Astrocyte of the spinal cord (primary cell): ENCODE measurements at places on chromosomes 12 and 14.

DNA sequence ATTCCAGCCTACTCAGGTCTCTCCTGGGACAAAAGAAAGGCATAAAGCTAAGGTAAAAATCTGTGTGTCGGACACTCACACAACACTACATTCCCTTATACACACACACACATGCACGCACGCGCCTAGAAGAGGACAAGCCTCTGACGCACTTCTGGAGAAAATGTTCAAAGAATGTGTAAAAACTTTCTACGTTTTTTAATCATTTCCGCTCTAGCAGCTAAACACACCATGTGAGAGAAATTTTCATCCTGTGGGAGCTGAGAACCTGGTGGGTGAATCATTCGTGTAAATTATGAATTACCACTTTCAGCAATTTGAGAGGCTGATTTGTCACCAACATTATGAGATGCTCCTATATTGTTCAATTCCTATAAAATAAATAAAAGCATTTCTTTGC, 494.5 kb downstream of the TMEM132D start:
- no peak for DNase-seq

DNA sequence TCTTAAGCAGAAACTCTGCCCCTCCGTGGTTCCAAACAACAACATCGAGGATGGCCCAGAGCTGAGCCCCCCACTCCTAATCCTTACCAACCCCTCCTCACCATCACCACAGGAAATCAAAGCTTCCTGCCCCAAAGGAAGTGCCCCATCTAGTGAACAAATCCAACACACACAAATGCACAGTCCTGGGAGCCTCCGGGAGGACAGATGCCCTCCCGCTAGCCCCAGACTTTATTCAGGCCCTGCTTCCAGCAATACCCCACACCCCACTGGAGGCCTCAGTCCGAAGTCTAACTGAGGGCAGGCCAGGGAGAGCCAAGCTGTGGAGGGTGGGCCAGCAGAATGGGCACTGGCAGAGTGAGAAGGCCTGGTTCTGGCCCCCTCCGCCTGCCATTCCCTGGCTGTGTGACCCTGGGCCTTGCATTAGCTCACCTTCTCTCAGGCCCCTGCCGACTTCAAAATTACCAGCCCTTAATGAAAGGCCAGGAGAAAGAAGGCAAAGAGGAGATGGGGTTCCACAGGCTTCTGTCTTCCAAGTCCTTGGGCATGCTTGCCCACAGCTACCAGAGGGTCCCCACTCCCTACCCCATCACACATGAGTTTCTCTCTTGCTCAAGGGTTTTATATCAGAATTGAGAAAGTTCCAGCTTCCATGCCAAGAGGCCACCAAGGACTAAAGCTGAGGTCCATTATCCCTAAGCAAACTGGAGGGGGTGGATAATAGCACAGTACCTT, 2.3 kb downstream of the HDAC7 start:
- DNase-seq, result no peak

DNA sequence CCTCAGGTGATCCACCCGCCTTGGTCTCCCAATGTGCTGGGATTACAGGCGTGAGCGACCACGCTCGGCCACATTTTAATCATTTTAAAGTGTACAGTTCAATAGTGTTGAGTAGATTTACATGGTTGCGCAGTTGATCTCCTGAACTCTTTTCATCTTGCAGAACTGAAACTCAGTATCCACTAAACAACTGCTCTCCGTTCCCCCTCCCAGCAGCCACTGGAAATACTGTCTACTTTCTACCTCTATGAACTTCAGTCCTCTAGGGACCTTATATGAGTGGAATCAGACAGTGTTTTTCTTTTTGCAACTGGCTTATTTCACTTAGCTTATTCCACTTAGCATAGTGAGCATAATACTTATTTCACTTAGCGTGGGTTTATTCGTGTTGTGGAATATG, 53.7 kb downstream of the KCTD10 start:
- no peak for DNase-seq

- peak; percentile 14 for DNase-seq
Measured at GRCh38 chr14:29868000-29868399, 59.6 kb downstream of the PRKD1 start.

- DNase-seq, result no peak
Measured at GRCh38 chr14:93266127-93266526, 59.1 kb downstream of the UBR7 start.

GRCh38 chr12:7346551-7347225, 42.8 kb downstream of the ACSM4 start:
- DNase-seq, result no peak

GRCh38 chr14:64682843-64683242, 21.4 kb upstream of the PLEKHG3 start:
- no peak for DNase-seq

DNA sequence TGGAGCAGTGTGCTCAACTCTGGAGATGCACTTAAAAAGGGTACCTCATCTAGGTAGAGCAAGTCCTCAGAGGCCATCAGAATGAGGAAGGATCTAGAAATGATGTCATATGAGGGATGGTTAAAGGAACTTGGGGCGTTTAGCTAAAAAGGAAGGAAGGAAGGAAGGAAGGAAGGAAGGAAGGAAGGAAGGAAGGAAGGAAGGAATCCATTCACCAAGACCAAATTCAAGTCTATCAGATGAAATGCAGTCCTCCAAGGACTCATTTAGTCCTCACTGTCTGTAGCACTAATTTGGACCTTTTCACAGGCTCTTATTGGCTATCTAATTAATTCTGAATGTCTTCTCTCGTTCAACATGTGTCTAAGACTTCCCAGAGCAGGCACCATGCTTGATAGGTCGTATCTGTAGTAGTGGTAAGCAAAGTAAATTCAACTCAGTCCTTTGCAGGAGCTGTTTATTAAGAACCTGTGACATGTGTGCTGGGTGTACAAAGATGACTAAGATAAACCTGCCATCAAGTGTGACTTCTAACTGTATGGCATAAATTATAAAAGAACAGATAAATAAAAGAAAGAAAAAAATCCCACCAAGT, 63.5 kb downstream of the LLPH start:
- DNase-seq, result no peak

- DNase-seq, result peak; percentile 32
Measured at GRCh38 chr14:91897106-91897701, 29.9 kb upstream of the TC2N start.

DNA sequence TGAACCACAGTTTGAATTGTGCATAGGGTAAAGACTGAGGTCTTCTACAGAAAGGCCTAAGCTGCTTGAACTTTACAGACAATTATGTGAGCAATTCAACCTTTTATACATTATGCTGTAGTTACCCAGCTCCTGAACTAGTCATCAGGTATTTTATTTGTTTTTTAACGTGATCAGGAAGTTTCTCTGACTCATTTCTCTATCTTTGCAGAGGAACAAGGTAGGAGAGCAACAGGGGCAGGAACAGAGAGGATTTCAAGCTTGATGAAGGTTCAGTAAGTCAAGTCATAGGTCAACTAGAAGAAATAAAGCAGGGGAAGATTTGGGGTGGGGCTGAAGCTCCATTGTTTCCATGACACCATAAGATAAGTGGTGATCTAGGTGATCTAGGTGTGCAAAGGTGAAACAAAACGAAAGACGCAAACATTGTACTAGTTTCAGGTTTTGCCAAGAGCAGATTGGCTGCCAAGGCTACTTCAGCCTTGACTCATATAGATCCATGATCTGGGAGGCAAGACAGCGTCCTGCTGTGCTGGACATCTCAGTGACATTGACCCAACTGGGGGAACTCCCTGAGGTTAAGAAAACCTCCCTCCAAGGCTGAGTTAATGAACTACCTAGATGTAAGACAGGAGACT, 198.1 kb downstream of the DAD1 start:
- DNase-seq, result no peak

DNA sequence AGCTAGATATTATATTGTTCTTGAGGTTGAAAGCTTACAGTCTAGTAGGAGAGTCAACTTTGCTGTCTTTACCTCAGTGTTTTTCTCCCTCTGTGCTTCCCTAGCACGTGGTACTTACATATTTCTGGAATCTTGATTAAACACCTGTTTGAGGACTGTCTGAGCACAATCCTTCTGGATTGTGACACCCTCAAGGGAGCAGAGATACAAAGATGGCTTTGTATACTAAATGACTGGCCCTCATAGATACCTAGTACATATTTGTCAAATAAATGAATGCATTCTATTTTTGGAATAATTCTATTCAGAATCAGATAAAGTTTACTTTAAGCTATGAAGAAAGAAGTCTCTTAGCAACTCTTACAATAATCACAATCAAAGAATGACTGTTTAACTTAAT, 113.3 kb downstream of the LRRK2 start:
- no peak for DNase-seq

- peak; percentile 33 for DNase-seq
Measured at GRCh38 chr12:51827925-51828818, 20.3 kb downstream of the FIGNL2 start.

DNA sequence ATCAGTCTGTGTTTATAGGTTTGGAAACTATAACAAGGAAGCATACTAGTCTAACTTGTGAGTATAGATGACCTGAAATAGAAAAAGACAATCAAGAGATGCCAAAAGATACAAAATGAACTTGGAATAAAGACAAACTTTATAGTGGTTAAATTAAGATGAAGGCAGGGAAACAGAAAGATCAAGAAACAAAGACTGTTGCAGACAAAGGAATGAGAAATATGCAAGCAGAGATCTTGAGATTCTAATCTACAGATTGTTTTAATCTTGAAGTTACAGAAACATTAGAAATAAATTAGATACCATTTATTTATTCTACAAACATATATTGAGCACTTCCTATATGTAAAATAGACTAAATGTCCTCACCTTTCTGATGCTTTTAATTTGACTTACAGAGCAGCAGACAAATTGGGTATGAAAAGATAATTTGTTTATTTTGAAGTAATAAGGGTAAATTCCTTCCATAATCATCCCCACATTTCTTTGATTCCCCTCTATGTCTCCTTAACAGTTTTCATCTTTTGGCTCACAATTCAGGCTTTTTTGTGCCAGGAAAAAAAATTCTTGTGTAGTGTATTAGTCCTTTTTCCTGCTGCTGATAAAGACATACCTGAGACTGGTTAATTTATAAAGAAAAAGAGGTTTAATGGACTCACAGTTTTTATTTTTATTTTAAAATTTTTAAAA, 134.4 kb downstream of the KITLG start:
- no peak for DNase-seq

GRCh38 chr12:10884086-10884725, at the start of gene PRH1:
Gene PRH1 (minus strand): TSS chr12:10884255. CDS start chr12:10884217, 38 bp downstream.
- DNase-seq, result no peak

DNA sequence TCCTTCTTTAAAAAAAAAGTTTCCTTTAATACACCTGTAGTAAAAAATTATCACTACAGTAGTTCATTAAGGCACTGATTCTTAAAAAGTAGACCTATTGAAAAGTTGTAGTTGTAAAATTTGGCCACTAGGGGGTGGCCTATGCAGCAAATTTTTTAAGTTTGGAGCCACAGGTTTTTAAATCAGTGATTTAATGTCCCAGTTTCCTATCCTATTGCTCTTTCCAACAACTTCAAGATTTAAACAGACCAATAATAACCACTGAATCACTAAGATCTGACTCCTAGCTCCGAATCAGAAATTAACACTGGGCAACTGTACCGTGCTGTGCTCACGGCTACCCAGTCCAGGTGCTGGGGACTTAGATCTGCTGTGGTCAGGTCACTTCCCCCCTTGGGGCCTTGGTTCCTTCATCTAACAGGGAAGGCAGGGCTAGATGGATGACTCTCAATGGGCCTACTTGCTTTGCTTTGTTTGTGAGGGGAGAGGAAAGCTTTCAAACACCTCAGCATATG, 279.3 kb downstream of the MED13L start:
- DNase-seq, result peak; percentile 78

DNA sequence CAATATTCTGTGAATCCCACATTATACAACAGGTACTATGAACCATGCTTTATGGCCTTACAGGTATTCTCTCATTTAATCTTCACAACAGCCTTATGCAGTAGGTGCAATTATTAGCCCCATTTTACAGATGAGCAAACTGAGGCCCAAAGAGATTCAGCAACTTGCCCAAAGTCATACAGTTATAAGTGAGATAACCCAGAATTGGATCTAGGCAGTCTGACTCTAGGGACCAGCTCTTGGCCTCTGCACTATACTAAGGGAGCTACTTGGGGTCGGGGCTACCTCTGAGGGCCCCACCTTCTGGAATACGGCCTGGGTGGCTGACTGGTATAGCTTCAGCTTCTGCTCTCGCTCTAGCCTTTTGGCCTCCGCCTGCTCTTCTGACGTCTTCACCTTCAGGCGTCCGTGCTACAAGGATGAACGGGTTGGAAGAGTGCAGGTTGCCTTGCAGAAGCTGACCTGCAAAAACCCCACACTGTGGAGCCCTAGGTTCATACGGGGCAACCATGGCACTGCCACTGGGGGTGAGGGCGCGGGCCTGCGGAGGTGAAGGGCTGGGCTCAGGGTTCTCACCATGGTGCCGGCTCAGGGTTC, 762 bp downstream of the RABGGTA start:
- no peak for DNase-seq

GRCh38 chr14:75231320-75231719, 47.3 kb upstream of the FOS start:
- no peak for DNase-seq

- no peak for DNase-seq
Measured at GRCh38 chr14:75441728-75442127, 13.9 kb downstream of the JDP2 start.

GRCh38 chr12:132541200-132541599, 51.2 kb downstream of the FBRSL1 start:
- no peak for DNase-seq

- DNase-seq, result no peak
Measured at GRCh38 chr12:76562130-76562529, 2.6 kb upstream of the OSBPL8 start.

DNA sequence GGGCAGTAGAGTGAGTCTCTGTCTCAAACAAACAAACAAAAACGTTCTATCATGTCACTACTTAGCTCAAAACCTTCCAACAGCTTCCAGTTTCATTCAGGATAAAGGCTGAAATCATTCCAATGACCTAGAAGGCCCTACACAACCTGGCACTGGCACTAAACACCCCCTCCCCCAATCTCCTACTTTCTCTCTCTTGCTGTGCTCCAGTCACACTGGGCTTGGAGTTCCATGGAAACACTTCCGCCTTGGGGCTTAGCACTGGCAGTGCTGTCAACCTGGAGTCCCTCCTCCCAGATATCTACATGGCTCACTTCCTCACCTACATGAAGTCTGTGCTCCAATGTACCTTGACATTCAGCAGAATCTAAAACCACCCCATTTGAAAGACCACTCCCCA, 65.0 kb upstream of the SINHCAF start:
- no peak for DNase-seq

- DNase-seq, result peak; percentile 34
Measured at GRCh38 chr12:104494137-104494792, 37.5 kb downstream of the CHST11 start.

GRCh38 chr14:103045371-103045869, 11.9 kb downstream of the CDC42BPB start:
- DNase-seq, result no peak
